ENCODE measurements at places on chromosomes 2 and 18. TPM values are rescaled to one million over a fixed set of nuclear protein-coding genes. Genes with fewer than 3 reads are reported as not detected.

Gene PRKRA
- 43.0 TPM for total RNA-seq

Gene BCS1L
- total RNA-seq, result 36.4 TPM

Gene TLX2
- total RNA-seq, result 0.12 TPM

Gene ST6GAL2
- total RNA-seq, result 28.3 TPM

Gene IL36A
- not detected for total RNA-seq
